Stimulated activated CD4-positive, alpha-beta T cell treated with anti-CD3 and anti-CD28 coated beads, TNF-alpha, amount 100 ng/mL, for 48 hours (primary cell): ENCODE measurements at places on chromosomes 7 and 10.

GRCh38 chr7:148882841-148883265 is 1.2 kb downstream of the EZH2 start:
- DNase-seq, result no peak

DNA sequence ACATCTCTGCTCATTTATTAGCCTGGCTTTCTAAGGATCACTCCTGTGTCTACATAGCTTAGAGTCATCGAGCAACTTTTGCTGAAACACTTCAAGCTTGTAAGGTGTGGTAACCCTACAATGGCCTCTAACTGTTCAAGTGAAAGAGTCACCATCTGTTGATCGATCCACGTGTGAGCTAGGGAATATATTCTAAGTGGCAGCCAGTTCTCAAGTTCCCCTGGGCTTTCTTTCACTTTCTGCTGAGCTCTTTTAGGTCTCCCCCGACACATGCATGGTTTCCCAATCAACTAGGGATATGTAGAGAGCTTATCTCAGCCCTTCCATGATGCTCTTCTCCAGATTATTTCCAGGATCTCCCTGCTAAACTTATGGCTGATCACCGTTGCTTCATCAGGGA is 15.5 kb downstream of the AOAH start:
- no peak for DNase-seq

DNA sequence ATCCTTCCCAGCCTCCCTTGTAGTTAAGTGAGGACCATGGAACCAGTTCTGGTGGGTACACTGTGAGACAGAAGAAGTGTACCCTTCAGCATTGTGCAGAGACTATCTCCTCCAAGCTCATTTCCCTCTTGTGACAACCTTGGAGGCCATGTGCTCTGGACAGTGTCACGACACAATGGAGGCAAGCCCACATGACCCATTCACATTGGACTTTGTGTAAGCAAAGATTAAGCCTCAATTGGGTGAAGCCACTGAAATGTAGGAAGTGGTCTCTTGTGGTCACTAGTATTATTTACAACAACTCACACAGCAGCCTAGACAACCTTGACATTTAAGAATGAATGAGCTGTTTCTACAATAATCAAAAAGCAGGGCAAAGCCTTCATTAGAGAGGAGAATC is 124.2 kb downstream of the INHBA start:
- no peak for DNase-seq

DNA sequence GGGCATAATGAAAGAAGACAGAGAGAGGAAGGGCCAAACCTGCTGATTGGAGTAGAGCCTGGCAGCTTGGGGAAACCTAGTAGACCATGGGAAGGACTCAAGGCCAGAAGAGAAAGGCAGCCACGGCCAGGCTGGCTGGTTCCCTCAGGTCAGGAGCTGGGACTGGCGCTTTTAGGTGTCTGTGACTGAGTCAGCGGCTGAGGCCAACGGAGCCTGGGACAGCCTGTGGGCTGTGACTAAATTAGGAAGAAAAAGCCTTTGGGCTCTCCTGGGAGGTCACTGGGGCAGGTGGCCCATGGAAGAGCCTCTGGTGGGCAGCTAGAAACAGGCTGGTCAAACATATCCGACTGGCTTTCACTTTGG is 108.9 kb upstream of the PDCD4 start:
- DNase-seq, result no peak

- no peak for DNase-seq
Measured at GRCh38 chr10:86536294-86536861, 14.8 kb upstream of the WAPL start.

DNA sequence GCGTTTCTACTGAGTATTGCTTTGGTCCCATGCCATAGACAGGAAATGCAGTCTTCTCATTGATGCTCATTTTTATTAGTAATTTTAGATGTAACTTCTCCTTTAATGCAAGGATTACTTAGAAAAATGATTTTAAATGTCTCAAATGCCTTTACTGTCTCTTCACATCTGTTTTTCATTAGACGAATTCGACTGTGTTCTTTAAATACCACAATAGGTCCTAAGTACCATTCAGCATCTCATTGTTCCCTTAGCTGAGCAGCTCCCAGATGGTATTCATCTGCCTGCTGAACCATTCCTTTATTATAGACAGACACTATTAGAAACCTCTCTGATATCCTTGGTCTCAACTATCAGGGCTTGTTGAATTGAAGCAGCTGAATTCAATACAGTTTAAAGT is 113.6 kb downstream of the LSMEM1 start:
- DNase-seq, result no peak

DNA sequence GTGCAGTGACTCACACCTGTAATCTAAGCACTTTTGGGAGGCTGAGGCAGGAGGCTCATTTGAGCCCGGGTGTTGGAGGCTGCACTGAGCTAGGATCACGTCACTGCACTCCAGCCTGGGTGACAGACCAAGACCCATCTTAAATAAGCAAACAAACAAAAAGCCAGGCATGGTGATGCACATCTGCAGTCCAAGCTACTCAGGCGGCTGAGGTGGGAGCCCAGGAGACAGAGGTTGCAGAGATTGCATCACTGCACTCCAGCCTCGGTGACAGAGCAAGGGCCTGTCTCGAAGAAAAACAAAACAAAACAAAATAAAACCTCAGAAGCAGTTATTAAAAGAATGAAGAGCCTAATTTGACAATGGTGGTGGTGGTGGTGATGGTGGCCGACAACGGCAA is 132.5 kb downstream of the PARD3 start:
- no peak for DNase-seq

- no peak for DNase-seq
Measured at GRCh38 chr7:45651540-45651939, 77.4 kb downstream of the ADCY1 start.

DNA sequence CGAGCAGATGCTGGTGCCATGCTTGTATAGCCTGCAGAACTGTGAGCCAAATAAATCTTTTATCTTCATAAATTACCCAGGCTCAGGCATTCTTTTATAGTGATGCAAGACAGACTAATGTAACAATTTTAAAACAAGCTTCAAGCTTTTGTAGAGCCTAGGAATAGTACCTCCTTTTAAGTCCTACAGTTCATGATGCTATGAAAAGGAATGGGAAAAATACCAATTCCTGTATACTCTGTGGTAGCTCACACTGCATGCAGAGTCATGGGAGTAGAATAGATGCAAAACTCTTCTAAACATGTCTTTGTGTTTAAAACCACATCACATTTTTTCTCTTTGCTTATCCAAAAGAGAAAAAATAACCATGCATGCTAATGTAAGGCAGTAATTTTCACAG is 66.6 kb upstream of the WNT16 start:
- no peak for DNase-seq
